ENCODE measurements at places on chromosomes 11 and 22.

DNA sequence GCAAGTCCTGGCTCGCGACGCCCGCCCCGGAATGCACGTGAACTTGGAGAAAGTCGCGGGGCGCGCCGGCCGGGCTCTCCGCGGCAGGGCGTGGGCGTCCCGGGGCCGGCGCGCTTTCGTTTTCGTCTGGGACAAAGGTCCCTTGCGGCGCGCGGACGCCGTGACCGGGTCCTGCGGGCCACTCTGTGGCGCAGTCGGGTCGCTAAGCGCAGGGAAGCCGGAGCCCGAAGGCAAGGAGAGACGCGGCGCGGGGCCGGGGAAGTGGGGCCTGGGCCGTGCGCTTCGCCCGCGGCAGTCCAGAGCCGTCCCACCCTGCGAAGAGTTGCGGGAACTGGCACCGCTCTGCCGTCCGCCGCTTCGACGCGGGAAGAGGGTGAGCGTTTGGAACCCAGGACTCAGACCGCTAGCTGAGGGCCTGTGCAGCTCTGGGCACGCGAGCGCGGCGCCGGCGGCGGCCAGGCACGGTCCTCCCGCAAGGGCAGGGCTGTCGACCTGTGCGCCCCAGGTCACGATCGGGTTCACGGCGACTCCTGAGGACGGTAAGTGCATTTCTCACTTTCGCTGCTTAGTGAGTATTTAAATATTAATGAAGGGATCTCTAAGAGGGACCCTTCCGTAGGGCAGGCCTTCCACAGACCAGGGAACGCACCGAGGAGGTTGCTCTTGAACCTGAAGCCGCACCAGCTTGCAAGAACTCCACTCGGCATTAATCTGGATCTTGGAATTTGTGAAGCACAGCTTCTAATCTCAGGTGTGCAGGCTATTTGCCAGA is 78.0 kb upstream of the PPARA start:
- peak; percentile 62 for DNase-seq

DNA sequence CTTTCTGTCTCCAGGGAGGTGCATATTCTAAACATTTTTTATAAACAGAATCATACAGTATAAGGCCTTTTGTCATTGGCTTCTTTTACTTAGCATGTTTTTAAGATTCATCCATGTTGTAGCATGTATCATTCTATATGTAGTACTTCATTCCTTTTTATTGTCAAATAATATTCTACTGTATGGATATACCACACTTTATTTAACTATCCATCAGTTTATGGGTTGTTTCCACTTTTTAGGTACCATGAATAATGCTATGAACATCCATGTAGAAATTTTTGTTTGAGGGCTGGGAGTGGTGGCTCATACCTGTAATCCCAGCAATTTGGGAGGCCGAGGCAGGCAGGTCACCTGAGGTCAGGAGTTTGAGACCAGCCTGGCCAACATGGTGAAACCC is 73.1 kb downstream of the PHF21A start:
- DNase-seq = no peak

DNA sequence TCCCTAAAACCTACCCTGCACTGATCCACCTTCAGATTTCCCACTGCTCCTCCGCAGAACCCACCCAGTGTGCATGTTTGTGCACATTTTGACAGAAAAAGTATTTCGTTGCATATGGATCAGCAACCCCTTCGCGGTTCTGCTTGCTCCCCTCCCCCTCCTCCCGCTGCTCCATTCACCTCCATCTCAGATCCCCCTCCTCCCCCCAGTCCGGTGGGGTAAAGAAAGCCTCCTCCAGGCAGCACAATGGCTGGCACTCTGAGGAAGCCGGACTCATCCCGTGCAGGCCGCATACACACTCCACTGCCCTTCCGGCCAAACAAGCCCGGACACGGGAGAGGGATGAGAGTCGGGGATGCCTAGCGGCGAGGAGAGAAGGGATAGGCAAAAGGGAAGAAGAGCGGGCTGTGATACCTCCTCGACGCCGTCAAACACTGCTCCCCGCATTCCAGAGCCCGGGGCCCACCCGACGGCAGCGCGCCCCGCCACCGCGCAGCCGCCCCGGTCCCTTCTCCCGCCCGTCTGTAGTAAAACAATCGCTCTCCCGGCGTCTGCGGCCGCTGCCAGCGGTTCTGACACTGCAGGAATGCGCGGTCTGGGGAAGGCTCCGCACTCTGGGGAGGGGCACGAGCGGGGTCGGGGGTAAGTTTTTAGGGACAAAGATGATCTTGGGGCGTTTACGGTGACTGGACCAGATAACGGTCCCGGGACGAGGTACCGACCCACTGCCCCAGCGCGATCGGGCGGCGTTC is 915 bp downstream of the FEZ1 start:
- peak; percentile 51 for DNase-seq

GRCh38 chr11:14079011-14079410 is 116.5 kb downstream of the SPON1 start:
- no peak for DNase-seq

- no peak for DNase-seq
Measured at GRCh38 chr11:59573216-59573615, 42.4 kb downstream of the OSBP start.

Data from GM13976 (cell line).